ENCODE measurements at places on chromosomes 1 and 21.

DNA sequence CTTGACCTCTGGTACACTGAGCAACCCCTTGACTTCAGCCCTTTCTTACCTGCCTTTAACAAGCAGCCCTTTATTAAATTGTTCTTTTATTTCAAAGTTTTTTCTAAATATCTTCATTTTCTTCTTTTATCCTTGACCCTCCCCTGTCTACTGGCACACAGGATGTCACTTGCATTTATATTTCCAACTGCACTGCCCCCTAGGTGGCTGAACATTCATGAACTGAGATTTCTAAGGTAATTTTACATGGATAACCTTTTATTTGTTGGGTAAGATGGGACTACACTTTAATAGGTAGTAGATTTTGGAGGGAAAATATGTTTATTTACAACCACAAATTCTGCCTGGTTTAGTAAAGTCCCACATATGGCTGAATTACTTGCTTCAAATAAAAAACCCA, 190.0 kb downstream of the ATP6V1G3 start:
- no peak for DNase-seq

GRCh38 chr1:5704561-5705514, 287.4 kb downstream of the NPHP4 start:
- DNase-seq = no peak

DNA sequence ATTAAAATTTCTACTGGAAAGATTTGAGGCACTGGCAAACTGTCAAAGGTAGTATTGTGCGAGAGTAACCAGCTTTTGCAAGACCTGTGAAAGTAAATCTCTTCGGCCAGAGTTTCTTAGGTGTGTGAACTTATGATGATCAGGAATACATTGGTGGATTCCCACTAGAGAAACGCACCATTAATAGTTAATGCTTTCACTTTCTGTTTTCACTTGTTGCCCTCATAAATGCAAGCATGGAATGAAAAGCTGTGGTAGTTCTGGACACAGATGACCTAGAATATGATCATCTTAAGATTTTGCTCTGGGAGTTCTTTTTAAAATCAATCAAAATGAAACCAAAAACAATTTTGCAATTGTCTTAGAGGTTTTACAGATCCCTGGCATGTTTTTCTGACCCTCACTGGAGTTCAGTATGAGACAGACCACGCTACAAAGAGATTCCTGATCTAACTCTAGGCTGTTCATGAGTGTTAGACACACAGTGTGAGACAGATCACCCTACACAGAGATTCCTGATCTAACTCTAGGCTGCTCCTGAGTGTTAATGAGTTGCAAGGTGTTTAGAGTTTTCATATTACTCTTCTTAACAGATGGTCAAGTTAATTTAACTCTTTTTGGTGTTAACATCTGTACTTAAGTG, 98.8 kb downstream of the SDCCAG8 start:
- DNase-seq = no peak

DNA sequence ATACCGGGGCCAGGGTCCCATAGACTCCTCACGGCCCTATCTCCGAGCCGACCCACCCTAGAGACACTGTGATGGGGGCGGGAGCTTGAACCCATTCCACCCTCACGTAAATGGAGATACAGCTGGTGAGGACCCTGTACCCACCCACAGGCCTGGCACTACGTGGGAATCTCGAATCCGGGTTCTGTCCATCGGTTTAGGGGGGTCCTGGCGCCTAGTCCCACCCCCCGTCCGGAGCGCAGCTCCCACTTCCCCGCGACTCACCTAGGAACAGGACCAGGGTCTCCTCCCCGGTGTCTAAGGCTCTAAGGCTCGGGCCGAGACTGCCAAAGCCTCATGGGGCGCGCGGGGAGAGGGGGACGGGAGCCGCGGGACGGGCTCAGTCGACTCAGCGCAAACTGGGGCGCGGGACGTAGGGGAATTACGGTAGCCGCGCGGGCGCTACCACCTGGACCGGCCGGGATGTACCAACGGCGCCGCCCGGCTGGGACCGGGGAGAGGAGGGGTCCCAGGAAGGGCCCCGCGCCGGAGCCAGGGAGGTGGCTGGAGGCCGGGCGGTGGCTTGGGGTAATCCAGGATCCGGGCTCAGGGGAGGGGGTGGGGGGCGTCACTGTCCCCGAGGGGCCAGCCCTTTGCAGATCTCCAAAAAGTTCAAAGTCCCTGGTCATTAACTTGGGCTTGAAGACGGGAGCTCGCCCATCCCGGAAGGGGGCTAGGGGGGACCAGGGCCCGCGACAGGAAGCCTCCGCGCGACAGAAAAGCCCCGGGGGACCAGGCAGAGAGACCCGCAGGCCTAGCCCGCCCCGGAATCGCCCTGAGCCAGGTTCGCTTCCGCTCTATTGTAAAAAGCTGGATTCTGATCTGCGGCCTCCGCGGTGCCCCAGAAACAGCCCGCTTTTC, 1.0 kb downstream of the PLEKHG5 start:
- DNase-seq = peak; percentile 83

DNA sequence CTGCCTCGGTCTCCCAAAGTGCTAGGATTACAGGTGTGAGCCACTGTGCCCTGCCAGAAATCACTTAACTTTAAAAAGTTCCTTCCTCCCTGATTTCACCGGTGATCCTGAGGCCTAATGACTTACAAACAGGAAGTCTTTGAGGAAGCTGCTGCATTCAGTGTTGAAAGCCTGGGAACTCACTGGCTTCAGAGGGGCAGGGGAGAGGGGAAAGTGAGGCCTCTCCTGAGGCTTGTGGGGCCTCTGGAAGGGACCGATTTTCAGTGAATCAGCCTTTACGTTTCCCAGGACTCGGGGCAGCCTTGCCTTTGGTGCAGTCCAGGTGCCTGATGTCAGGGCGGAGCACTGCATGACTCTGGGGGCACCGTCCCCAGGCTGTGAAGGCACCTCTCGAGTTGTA, 30.1 kb upstream of the ARHGEF10L start:
- DNase-seq = no peak

DNA sequence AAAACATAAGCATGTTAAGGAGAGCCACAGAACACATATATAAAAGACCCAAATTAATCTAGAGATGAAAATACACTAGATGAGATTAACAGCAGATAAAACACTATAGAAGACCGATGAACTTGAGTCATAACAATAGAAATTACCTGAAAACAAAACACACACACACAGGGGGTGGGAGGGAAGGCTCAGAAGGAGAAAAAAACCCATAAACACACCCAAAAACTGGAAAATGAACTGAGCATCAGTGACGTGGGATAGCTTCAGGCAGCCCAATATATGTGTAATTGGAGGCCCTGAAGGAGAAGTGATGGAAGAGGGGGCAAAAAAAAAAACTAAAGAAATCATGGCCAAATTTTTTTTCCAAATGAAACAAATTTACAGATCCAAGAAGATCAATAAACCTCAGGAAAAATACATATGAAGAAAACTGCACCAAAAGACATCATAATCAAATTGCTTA, 11.4 kb downstream of the ALDH9A1 start:
- DNase-seq = no peak

- no peak for DNase-seq
These were observed 83.4 kb downstream of the BACH1 start for GRCh38 chr21:29382030-29382654.

GRCh38 chr1:154272217-154272998, at the start of gene HAX1:
Gene HAX1, plus strand, starts transcription at chr1:154272629. Its CDS starts 95 bp downstream, at chr1:154272724.
- DNase-seq = peak; percentile 72

DNA sequence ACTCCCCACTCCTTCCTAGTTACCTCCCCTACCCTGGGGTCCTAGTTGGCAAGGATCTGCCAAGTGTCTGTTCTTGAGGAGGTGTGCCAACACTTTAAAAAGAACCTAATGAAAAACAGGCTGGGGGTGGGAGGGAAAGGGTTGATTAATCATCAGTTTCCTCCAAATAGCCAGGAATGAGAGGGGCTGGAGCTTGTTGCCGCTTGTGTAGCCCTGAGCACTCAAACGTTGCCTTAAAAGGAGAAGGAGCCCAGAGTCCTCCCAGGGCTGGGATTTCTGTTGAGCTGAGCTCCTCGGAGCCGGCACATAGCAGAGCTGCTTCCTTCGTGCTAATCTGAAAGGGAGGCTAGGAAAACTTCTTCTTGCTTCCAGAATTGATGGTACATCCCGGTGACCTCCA, 15.9 kb downstream of the SHISA4 start:
- DNase-seq = no peak

- DNase-seq = no peak
These were observed 243.6 kb downstream of the TM2D1 start for GRCh38 chr1:61481315-61481715.

DNA sequence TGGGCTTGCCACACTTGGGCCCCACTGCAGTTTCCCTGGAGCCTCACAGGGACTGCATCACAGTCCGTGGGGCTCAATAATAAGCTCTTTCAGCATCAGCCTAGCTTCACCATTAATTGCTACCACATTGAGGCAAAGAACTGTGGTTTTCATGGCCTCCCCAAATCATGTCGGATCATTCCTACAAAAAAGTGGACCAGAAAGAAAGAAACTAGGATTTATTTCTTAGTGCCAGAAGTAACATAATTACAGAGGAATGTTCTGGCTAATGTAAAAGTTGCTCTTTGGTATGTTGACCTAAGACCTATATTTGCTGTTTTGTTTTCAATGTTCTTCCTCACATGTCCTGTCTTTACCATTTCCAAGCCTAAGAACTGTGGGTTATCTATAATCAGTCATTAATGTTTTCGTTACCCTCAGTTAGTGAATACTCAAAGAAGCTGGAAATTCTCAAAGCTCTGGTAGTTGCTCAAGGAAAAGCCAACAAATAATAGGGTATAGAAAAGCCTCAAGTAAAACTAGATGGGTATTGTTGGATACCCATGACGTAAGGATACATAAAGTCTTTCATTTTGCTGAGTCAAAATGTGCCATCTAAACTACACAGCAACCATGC, 173.9 kb downstream of the LTN1 start:
- no peak for DNase-seq

DNA sequence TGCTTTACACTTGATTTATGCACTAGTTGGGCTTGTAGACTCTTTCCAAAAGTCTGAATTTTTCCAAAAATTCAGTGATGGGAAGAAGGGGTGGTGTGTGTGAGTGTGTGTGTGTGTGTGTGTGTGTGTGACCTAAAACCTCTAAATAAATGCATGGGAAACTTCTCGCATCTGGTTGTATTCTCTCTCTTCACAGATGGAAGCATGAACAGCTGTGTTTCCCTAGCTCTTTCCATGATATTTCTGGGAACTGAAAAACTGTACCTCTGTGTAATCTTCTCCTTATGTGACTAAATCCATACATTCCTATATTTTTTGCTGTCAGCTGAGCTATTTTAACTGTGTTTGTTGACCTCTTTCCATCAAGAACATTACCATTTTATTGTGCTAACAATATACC, 26.2 kb upstream of the CYYR1 start:
- no peak for DNase-seq

All from GM12892 (cell line).